GM12891 (cell line): ENCODE measurements at places on chromosomes 13 and 19.
A peak's percentile ranks its signal among the peaks of the same experiment; 100 is the strongest.

- DNase-seq, result no peak
Observed at GRCh38 chr19:55563261-55563690, 17.4 kb downstream of the ZNF579 start.

GRCh38 chr13:46728777-46729176 is 68.2 kb downstream of the ESD start:
- DNase-seq, result no peak

DNA sequence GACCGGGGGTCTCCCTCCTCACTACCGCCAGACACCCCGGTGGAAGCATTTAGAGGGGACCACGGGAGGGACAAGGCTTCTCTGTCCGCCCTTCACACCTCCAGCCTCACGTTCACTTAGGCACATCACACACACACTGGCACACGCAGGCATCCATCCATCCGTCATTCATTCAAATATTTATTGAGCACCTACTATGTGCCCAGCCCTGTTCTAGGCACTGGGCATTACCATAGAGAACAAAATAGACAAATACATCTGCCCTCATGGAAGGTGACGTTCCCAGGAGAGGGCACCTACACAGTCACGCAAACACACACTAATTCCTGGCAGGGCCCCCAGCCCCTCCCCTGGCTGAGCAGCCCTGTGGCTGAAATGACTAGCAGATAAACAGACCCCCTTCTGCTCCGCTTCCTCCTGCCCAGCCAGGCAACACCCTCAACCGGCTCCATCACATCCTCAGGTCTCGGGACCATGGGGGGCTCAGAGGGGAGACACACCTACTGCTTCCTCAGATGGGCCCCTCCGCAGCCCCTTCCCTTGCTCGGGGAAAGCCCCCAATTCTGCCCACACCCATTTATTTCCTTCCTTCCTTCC is 3.7 kb upstream of the NOP53 start:
- no peak for DNase-seq

DNA sequence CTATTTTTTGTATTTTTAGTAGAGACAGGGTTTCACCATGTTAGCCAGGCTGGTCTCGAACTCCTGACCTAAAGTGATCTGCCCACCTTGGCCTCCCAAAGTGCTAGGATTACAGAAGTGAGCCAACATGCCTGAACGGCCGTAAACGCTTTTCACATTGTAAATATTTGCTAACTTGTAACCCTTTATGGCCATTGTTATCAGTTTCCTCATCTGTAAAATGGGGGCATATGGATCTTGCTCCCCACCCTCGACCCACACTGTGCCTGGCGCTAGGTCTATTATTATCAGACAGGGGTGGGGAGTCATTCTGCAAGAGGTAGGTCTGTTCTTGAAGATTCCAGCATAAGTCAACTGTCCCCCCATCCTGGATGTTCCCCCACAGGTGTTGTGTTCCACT is 11.9 kb downstream of the NCAN start:
- DNase-seq, result no peak

GRCh38 chr19:13169769-13170168 is 19.6 kb downstream of the IER2 start:
- DNase-seq, result no peak

DNA sequence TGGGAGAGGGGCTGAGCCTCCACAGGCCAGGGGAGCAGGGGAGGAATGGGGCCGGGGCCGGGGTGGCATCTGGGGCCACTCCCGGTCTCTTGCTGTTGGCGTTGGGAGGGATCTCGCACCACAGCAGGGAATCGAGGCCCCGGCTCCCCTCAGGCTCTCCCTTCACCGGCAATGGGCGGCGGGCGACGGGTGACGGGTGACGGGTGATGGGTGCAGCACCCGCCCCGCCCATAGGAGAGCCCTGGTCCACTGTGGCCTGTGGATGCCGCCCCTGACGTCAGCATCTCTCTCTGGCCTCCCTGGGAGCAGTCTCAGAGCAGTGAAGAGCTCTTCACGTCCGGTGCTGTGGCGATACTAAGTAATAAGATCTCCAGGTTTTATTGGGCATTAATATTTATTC is 133.6 kb downstream of the KDM4B start:
- no peak for DNase-seq

GRCh38 chr13:41827507-41828213 is 133.2 kb downstream of the VWA8 start:
- no peak for DNase-seq

GRCh38 chr13:36778083-36778671 is 40.8 kb upstream of the RFXAP start:
- DNase-seq, result no peak

- no peak for DNase-seq
Observed at GRCh38 chr13:108322206-108322824, 52.8 kb downstream of the TNFSF13B start.

DNA sequence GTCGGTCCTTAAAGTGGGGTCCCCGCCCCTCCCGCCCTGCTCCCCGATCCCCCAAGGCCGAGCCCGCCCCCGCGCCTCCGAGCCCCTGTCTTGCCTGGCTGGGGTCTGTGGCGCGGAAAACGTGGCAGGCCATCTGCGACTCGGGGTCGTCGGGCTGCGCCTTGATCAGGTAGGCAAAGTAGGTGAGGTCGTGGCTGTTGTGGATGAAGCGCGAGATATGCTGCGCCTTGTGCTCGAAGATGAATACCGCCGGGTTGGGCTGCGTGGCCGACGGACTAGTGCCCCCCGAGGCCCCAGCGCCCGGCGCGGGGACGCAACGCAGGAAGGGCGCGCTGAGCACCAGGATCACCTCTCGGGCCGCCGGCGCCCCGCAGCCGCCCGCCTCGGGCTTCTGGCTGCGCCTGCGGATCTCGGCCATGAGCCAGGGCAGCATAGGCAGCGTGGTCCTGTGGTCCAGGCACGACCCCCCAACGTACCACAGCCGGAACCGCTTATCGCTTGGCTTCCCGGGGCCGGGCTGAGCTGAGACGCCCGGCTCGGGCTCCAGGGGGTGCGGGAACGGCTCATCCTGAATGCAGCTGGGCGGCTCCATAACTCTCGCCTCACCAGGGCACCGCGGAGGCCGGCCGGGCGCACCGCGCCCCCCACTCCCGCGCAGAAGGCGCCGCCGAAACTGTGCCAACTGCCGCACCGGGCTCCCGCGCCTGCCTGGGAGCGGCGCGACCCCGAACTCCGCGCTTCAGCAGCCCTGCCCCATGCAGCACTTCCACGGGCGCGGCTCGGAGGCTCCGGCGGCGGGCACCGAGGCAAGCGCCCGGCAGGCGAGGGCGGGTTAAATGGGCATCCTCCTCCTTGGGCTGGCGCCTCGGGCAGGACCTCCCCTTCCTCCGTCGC is 546 bp downstream of the TBC1D4 start:
- DNase-seq, result peak; percentile 17

- DNase-seq, result no peak
Observed at GRCh38 chr13:91017669-91018053, 329.8 kb upstream of the MIR17HG start.

DNA sequence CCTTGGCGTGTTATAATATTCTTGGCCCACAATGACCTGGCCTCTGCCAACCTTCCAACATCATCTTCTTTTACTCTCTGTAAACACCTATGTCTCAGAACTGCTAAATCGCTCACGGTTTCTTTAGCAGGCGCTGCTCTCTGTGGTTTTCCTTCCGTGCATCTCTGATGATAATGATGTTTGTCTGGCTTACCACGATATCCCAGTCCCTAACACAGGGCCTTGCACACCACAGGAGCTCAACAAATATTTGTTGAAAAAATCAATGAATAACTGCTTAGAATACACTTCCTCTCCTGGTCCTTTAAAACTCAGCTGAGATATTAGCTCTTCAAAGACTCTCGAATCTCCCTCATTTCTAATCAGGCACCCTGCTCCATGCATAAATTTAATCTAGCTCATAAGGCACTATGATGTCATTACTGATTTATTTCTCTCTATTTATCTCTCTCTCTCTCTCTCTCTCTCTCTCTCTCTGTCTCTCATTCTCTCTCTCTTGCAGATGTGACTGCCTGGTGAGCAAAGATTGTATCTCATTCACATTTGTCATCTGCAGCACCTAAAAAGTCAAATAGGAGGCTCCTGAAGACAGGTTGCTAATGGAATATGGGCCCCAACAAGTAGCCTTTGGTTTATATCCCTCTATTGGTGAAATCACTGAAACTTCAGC is 206.4 kb downstream of the NHLRC3 start:
- no peak for DNase-seq

- no peak for DNase-seq
Observed at GRCh38 chr13:23509781-23510543, 60.2 kb upstream of the TNFRSF19 start.
